ENCODE measurements at places on chromosomes 4 and X.
A peak's percentile ranks its signal among the peaks of the same experiment; 100 is the strongest.

DNA sequence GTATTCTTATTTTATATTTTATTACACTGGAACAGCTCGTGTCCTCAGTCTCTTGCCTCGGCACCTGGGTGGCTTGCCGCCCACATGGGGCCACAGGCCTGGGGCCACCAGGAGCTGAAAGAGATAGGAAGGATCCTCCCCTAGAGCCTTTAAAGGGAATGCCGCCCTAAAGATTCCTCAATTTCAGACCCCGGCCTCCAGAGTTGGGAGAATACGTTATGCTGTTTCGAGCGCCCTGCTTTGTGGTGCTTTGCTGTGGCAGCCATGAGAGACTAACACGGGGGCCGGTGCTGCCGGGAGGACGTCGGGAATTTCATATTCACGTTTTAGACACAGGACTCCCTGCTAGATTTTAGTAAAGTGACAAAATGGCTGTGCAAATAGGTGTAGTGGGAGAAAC lies 33.2 kb downstream of the ACOX3 start:
- DNase-seq: no peak

DNA sequence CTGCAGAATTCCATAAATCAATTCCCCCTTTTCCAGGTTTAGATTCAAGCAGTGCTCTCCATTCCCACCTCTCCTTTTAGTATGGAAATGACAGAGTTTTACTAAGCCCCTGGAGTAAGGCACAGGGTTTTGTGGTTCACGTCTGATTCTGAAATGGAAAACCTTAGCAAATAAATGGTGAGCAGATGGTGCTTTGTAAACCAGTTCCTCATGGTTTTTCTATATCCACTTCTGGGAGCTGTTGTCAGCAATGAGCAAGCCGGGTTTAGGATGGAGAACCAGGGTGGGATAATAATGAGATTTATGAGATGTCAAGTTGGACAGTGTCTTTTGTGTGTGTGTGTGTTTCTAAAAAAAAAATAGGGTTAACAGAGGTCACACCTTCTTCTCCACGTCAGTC lies 113.8 kb upstream of the RBPJ start:
- peak; percentile 22 for DNase-seq

GRCh38 chrX:57565198-57565597 lies 26.6 kb upstream of the ZXDB start:
- no peak for DNase-seq

DNA sequence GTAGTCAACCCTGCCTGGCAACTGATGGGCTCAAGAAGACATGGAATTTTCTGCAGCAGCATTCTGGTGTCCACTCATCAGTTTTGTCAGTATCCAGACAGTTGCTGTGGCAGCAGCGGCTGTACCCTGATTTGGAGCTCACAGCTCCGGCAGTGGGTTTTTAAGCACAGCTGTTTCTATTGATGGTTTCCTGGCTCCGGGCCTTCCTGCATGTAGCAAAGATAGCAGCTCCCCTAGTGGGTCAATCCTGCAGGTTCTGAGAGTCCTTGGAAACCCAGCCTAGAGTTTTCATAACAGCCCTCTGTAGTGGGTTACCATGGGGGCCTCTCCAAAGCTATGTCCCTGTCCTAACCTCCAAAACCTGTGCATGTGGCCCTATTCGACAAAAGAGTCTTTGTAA lies 84.0 kb upstream of the ATP6AP2 start:
- DNase-seq: no peak

DNA sequence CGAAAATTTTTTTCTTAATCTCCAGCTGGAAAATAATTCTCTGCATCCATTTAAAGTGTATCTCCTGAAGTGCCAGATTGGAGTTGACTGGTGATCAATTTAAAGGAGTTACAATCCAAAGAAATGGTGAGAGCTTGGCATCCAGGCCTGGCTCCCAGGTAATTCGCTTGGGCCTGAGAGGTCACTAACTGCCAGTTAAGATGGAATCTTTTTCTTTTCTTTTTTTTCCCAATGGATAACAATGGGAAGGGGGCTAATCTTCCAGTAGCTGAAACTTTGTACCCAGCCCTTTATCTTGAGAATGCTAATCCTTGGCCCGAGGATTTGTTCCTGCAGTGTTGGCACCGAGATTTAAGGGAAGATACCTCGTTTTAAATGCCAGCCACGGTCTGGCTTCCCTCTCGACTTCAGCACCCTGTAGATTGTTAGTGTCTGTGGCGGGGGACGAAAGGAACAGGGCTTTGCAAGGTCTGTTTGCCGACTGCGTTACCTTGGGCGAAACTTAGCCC lies 13.3 kb upstream of the PITX2 start:
- no peak for DNase-seq

DNA sequence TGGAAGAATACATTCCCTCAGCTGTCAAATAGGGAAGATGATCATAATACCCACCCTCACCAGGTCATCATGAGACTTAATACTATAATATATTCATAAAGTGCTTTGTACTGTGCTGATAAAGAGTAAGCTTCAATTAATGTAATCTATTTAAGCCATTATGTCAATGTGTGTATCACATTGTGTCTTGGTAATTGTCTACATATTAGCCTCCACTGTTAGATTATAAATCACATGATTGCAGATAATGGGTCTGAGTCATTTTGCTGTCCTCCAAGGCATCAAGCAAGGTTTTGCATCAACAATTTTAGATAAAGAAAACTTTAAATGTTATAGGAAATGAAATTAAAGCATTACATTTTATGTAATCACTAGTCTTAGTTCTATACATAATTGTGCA lies 45.2 kb upstream of the CEP135 start:
- no peak for DNase-seq

DNA sequence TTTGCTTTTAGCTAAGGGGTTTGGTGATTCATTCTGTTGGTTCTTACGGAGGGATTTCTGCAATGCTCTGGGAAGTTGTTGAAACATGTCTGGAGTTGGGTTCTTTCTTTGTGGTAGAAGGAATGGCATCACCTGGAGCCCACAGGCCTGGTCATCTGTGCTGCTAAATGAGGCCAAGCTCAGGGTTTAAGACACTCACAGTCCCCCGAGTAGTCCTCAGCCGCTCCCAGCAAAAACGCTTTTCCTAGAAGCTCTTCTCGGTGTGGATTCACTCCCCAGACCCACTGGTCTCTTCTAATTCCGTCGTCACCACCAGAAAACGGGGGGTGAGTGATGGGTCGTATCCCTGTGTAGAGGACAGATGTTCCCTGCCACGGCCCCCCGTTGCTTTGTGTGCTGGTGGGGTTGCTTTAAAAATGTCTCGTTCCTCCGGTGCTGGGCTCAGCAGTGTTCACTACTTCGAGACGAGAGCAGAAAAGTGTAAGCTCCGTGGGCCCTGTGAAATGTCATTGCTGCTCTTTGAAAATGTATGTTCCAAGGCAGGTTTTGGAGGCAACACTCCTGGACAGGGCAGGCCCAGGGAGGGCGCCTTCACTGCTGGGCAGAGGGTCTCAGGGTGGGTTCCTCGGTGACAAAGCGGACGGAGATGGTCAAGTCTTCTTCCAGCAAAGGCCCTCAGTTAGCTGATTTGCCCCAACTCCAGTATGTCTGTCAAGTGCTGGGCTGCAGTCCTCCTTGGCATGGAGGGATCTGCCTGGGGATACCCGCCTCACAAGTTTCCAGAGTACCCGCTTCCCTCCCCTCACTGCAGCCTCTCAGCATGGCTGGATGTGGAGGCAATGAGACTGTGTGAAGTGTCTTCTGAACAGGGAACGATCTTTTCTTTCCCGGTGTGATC lies 37.3 kb downstream of the PSAPL1 start:
- DNase-seq: no peak

- DNase-seq: no peak
Observed at GRCh38 chr4:675036-675882, 917 bp downstream of the MYL5 start.
